Activated CD4-positive, alpha-beta T cell treated with anti-CD3 and anti-CD28 coated beads, Interleukin-2, amount 50 U/mL, for 48 hours (primary cell): ENCODE measurements at places on chromosomes 6 and 20.

- no peak for DNase-seq
These were observed 82.0 kb downstream of the WASF1 start for GRCh38 chr6:110097443-110097842.

DNA sequence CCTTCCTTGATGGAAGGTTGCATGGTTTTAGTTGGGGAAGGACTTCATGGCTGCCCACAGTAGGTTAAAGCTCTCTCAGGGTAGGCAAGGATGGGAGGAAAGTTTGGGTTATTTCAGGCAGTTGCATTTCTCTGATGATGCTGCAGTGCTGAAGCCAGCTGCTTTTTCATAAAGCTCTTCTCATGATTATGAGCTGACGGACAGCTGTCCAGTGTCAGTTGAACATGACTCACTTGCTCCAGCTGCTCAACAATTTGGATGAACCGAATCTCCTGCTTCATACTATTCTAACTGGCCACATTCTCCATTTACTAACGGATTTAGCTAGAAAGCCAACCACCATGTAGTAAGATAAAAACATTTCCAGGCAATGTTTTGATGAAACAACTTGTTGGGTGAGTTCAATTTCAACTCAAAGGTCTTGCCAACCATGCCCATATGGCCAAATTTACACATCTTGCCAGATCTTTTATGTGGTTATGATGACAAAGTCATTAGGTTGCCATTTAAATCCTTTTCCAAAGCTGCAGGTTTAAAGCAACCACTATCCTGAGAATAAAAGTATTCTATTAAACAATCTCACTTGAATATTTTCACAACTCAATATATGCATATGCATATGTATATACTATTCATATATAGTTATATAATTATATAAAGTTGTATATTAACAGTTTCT lies 125.9 kb downstream of the HS3ST5 start:
- DNase-seq, result no peak

- DNase-seq, result no peak
These were observed 7.5 kb downstream of the HMGN4 start for GRCh38 chr6:26545627-26546026.

DNA sequence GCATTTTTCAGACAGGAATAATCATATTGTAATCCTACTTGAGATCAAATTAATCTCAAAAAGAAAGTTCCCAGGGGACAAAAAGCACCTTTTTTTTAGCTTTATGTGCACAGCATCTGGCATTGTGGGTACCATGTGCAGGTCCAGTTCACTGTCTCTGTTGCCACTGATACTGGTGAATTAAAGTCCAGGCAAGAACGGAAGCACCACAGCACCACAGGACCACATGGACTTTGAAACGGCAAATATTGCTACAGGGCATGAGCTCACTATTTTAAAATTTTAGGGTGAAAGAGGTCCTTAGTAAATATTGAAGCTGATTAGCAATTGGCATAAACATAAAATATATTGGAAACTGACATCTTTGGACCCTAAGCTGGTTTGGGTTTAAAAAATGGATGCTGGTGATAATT lies 709.0 kb downstream of the EPM2A start:
- DNase-seq, result no peak

- no peak for DNase-seq
These were observed 165.4 kb downstream of the SLC35B3 start for GRCh38 chr6:8269872-8270454.

GRCh38 chr20:48794816-48795457 lies 32.9 kb downstream of the PREX1 start:
- DNase-seq, result no peak

DNA sequence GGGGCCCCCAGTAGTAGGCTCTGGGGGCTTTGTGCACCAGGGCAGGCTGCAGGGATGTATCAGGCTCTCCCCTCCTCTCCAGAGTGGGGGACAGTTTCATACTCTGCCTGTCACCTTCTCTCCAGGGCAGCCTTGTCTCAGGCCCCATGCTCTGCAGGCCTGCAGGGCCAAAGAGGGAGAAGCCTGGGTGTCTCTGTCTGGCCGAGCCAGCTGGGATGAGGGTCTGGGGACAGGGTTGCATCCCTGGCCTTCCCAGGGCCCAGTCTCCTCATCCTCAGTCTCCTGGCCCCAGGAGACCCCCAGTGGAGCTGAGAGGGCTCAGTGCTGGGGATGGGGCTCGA lies 14.8 kb upstream of the IP6K3 start:
- DNase-seq, result no peak

- no peak for DNase-seq
These were observed 7.2 kb upstream of the FERMT1 start for GRCh38 chr20:6130045-6130444.

- DNase-seq, result no peak
These were observed 8.0 kb downstream of the JAG1 start for GRCh38 chr20:10665791-10666190.
